NCI-H1694 treated with DMSO at 0.1 percent for 48 hours (cell line): ENCODE measurements at places on chromosomes 7 and 10.

DNA sequence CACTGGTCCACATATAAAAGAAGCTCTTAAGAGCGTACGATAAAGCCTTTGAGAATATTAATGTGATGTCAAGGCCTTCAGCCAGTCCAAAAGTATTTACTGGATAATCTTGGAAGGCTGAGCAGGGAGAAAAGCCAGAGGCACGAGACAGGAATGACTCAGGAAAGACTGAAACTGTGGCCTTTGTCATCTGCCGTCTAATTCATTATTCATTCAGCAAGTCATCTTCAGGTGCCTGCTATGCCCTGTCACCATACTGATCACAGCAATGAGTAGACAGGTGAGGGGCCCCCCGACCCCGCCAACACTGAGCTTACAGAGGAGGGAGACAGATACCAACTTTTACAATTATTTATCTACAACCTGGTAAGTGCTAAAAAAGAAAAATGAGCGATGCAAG, 78.9 kb downstream of the VOPP1 start:
- no peak for DNase-seq

GRCh38 chr10:22278441-22278782, 37.8 kb upstream of the COMMD3 start:
- no peak for DNase-seq

GRCh38 chr10:92003258-92003657, 79.7 kb downstream of the BTAF1 start:
- no peak for DNase-seq

DNA sequence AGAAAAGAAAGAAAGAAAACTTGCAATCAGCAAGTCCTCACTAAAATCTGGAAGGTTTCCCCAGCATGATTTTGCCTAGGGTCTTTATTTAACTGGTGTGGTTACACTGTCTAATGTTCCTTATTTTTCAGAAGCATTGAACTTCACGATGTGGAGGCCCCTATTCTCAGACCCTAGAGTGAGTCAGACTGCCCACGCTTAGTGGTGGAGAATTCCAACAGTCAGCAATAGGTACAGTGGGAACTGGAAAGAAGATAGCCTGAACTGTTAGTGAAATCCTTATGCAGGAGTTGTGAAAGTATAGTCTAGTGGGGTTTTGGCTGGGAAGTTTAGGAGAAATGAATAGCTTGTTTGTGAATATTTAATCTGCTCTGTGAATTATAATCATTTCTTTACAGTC, 115.0 kb downstream of the FZD1 start:
- DNase-seq = no peak

DNA sequence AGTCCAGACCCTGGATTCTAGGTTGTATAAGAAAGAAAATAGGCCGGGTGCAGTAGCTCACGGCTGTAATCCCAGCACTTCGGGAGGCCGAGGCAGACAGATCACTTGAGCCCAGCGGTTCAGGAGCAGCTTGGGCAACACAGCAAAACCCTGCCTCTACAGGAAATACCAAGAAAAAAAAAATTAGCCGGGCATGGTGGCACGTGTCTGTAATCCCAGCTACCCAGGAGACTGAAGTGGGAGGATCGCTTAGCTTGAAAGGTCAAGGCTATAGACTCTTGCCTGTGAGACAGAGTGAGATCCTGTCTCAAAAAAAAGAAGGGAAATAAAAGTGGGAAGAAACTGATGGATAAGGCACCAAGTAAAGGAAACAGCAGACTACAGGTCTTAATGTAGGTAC, 287.9 kb upstream of the KLF14 start:
- no peak for DNase-seq

GRCh38 chr7:77476871-77477270, 60.2 kb upstream of the PTPN12 start:
- DNase-seq = no peak

DNA sequence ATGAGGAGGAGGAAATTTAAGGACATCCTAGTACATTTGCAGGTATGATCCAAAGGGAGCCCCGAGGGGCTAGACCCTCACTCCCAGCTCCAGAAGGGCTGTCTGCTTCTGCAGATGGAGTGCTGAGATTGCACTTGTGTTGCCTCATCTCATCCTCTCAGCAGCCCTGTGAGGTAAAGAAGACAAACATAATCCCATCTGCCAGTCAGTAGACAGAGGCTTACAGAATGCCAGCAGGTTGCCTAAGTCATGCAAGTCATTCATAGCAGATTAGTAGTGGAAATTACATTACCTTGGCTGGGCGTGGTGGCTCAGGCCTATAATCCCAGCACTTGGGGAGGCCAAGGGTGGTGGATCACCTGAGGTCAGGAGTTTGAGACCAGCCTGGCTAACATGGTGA, 45.4 kb downstream of the BLVRA start:
- DNase-seq = no peak

DNA sequence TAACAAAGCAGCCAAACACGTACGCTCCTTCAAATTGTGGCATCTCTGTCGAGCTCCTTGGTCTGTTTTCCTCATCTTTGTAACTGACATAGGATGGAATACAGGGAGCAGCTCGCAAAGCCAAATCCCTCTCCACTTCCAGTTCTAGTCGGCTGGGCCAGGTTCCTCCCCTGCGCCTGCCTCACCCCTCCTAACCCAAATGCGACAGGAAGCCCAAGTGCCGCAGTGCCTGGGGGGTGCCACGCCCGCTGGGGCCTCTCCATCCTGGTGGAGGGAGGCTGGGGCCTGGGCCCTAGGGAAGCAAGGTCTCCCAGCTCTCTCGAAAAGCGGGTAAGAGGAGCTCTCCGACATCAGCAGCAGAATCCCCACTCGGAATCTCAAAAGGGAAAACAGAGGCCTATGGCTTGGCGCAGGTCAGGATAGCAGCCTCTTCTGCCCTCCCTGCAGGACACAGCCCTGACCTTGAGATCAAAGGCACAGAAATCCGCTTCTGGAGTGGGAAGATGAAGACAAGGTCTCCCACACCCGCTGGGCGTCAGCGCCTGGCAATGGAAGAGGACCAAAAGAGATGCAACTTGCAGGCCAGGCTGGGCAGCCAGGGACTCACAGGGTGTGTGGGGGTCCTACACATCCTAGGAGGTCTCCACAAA, 165.8 kb downstream of the NRF1 start:
- DNase-seq = no peak

- no peak for DNase-seq
Measured at GRCh38 chr7:89336121-89336520, 540.6 kb upstream of the TEX47 start.

- DNase-seq = no peak
Measured at GRCh38 chr7:46508583-46508982, 587.5 kb upstream of the IGFBP3 start.

GRCh38 chr10:3059974-3060373, 7.4 kb upstream of the PFKP start:
- DNase-seq = no peak

DNA sequence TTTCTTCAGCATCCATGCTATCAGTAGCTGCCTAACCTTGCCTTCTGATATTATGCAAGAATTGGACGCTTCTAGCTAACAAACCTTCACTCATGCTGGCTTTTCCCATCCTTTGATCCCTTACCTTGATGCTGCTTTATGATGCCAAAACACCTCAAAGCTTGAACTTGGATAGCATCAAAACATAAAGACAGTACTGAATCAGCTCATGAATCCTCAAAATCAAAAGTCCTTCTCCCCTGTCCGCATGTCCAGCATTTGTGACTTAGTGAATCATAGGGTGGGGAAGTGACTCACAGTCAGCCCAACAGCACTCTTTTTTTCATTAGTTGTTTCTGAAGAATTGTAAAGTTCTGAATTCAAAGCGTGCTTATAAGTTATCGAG, 89.5 kb upstream of the PIK3CG start:
- DNase-seq = no peak

GRCh38 chr7:30869794-30870611, 41.6 kb upstream of the AQP1 start:
- peak; percentile 84 for DNase-seq

- no peak for DNase-seq
Measured at GRCh38 chr7:100708395-100708794, 2.5 kb downstream of the POP7 start.

DNA sequence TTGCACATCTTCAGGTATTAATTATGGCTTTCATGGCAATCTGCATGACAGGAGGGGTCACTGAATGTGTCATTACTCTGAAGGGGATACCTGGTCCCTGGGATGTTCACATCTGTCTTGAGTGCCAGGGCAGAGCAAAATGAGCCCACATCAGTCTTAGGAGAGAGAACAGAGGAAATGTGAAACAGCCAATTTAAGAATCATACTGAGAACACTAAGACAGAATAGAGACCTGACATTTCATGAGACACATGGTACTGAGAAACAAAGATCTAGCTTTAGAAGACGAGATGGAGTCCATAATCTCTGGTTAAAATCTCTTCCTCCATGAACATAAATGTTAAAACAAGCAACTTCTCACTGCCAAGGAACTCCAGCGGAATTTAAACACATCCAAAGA, 34.1 kb upstream of the FZD1 start:
- DNase-seq = no peak

- DNase-seq = peak; percentile 14
Measured at GRCh38 chr7:5177060-5177459, 13.0 kb upstream of the WIPI2 start.

DNA sequence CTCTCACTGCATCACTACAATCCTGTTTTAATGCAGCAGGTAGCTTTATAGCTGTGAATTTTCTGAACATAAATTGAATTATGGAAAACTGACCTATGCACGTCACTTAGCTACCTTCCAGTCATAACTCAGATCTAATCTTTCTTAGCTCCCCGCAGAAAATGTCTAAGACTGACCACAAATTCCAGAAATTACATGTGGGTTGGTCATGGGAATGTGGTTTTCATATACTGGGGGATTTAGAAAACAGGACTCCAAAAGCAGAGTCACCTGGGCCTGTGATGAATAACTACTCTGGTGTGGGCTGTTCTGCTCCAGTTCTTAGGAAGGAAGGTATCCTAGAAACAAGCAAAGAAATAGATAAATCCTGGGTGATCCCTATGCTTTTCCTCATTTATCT, 178.4 kb upstream of the LRRTM3 start:
- DNase-seq = no peak
